ENCODE measurements at places on chromosomes 7 and 10.
A peak's percentile ranks its signal among the peaks of the same experiment; 100 is the strongest.

- no peak for DNase-seq
Measured at GRCh38 chr10:77325233-77325537, 312.4 kb downstream of the KCNMA1 start.

DNA sequence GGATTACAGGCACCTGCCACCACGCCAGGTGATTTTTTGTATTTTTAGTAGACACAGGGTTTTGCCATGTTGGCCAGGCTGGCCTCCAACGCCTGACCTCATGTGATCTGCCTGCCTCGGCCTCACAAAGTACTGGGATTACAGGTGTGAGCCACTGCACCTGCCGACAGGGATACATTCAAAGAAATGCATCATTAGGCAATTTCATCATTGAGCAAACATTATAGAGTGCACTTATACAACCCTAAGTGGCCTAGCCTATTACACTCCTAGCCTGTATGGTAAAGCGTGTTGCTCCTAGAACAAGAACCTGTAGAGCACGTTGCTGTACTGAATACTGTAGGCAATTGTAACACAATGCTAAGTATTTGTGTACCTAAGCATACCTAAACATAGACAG lies 350.3 kb downstream of the GALNT17 start:
- DNase-seq = no peak

DNA sequence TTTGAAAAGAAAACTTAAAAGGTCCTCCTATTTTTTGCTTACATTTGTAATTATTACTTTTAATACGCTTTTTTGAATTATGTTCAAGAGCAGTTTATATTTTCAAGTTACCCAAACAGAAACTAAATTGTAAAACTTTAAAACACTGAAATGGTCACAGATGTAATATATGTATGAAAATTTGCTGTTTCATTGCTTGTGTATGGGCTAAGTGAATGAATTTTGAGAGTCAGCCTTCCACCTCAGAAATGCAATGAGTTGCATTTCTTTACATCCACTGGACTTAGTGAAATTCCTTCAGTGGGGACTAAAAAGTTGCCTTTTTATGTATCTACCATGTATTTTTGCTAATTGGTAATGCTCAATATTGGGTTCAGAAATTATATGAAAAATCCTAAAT lies 1.6 kb downstream of the VPS26A start:
- no peak for DNase-seq

DNA sequence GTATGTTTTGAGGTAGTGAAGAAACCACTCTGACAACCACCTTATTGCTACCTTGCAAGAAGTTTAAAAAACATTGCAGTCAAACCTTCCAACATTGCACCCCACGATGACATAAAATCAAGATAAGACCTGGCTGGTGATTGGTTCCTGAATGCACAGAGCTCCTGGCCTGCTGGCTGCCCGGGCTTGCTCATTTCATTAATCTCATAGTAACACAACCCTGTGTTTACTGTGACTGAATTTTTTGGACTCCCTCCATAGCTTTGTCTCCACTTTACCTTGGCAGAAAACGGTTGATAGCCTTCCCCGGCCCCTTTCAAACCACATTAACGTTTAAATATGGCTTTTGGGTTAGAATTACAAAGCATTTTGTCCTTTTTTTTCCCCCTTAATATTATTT lies 27.5 kb downstream of the VWA2 start:
- DNase-seq = no peak

- DNase-seq = no peak
Measured at GRCh38 chr7:74185016-74185415, 10.9 kb downstream of the EIF4H start.

DNA sequence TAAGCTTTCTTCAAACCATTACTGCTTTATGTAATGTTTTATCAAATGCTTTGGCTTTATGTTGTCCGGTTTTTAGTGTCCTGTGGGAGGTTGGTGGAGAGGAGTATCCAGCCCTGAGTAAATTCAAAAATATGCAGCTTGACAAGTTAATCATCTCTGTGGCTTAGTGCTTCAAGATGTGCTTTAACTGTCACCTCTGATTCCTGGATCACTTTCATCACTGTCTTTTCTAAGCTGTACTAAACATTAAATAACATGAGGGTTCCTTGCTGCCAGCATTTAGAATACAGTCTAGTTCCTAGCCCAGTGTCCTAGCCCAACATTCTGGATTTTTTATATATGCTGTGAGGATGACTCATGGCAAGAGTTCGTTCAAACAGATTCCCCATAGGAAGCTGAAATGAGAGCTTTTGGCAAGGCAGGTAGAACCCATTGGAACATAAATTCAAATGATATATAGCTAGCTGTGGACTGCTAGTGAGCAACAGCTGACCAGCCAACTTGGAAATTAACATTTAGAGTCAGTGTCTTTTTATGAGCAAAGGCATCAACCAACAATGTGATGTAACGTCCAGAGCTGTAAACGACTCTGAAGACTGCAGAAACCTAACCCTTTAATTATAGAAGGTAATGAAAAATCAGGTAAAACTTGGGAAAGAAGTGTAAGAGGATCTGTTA lies 80.6 kb upstream of the OIT3 start:
- DNase-seq = no peak

DNA sequence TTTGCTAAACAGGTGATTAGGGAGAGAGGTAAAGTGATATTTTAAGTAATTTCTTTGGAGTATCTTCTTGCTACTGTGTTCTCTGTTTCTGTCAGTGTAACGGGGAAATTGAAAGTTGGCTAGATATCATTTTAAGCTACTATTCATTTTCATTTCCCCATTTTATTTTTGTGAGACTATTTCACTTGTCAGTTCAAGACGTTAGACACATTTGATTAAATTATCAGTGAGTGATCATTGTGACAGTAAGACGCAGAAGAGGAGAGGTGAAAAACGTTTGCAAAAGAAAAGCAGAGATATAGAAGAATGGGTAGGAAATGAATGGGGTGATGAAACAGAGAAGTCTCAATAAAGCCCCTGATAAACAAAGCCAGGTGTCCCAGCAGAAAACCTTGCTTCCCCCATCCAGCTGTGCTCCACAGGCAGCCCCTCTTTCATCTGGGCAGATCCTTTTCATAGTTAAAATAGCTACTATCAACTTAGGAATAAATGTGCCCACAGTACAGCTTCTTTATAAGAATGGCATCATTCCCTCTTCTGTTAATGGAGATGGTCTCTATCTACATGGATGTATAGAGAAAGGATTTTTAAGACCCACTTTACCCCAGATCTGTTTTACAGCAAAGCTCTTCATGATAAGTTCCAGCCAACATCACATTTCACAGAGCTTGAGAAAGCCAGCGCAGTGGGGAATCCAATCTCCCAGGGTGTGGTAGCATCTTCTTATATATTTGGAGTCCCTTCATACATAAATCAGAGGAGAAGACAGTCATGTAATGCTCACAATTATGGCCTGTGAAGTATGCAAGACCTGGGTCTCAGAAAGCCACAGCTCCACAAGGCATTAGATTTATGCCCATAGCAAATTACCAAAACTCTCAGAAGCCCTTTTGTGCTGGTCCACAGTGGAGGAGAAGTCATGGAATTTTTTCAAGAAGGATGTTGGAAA lies 138.1 kb upstream of the ITGB1 start:
- no peak for DNase-seq

- DNase-seq = peak; percentile 53
Measured at GRCh38 chr10:113126229-113127201, 176.5 kb downstream of the TCF7L2 start.

- no peak for DNase-seq
Measured at GRCh38 chr7:4022265-4022664, 659.8 kb upstream of the FOXK1 start.

GRCh38 chr10:28620251-28620650 lies 57.1 kb upstream of the BAMBI start:
- DNase-seq = no peak

- no peak for DNase-seq
Measured at GRCh38 chr10:108411894-108412293, 1247.4 kb upstream of the SORCS1 start.

DNA sequence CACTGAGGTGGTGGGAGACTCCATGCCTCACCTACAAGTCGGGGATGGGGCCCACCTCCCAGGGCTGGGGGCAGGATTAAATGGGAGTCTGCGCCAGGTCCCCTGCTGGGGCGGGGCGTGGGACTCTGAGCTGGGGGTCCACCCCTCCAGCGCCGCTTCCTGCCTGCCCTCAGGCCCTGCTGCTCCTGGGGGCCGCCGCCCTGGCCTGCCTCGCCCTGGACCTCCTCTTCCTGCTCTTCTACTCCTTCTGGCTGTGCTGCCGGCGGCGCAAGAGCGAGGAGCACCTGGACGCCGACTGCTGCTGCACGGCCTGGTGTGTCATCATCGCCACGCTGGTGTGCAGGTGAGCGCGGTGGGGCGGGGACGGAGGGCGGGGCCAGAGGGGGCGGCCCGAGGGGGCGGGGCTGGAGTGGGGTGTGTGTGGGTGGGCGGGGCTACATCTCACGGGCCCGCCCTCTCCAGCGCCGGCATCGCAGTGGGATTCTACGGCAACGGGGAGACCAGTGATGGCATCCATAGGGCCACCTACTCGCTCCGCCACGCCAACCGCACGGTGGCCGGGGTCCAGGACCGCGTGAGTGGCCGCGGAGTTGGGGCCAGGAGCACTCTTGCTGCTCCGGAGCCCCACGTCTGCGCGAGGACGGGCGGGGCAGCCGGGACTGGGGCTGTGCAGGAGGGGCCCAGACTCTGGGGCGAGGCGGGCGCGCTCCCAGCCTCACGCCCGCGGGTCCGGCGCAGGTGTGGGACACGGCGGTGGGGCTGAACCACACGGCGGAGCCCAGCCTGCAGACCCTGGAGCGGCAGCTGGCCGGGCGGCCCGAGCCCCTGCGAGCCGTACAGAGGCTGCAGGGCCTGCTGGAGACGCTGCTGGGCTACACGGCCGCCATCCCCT lies 15.1 kb downstream of the TTYH3 start:
- DNase-seq = no peak

DNA sequence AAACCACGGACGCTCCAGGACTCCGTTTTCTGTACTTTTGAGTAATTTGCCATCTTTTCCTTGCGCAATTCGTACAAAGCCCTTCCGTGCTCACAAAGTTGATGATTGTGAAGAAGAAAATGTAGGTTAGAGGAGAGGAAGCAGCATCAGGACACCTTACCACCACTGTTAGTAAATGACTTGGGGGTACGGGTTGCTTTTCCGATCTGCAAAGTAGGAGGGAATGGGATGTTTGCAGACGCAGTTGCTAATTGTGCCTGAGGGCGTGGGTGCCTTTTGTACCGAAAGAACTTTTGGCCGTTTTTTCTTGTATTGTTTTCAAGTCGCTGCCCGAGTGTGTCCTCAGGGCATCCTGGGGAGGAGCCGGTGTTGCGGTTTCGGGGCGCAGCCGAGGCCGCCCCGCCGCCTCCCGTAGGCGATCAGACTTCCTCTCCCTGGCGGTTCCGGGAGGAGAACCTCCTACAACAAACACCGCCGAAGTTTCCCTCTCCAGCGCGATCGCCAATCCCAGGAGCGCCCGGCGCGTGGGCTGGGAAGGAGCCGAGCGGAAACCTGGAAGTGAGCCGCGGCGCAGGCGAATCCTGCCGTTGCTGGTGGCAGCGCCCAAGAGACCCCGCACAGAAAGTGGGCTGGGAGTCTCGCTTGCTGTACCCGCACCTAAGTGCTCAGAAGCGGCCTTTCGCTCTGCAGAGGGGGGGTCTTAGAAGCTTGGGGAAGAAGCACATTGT lies 1.0 kb downstream of the PRR15 start:
- DNase-seq = peak; percentile 11

GRCh38 chr10:48461623-48462481 lies 143.0 kb downstream of the ARHGAP22 start:
- DNase-seq = no peak

DNA sequence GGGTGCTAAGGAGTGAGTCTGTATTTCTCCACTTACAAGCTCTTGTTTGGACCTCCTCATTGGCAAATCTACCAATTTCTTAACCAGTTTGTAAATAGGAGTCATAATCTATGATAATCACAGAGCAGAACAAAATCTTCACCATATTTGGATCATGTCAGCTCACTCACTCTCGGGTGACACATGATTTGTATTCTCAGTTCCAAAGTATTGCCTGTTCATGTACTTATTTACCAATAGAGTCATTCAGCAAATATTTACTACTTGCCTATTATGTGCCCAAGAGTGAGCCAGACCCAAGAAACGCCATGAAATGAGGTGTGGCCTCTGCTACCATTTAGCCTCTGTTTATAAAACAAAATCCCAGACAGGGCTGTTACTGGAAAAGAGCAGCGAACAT lies 114.8 kb downstream of the TSPAN12 start:
- DNase-seq = no peak

DNA sequence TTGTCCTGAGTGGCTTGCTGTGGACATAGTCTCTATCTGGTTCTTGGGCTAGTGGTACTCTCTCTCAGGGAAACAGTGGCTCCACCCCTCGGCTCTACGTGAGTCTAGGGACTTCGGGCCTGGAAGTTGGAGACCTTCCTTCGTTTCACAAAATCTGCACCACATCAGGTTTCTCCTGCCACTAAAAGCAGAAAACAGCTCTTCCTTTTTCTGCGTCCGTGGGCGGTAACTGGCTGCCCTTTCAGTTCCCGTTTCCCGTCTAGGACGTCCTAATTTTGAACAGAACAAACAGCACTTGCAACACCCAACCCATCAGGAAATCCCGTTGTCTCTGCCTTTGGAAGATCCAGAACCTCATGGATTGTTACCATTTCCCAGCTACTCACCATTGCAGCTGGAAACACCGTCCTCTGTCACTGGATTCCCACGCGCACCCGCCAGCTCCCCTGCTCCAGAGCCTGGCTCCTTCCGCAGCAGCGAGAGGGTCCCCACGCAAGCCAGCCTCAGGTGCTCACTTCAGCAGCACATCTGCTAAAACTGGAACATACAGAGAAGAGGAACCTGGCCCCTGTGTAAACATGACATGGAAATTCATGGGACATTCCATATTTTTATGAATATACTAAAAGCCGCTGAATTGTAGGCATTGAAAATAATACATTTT lies 311.4 kb upstream of the AKR1E2 start:
- no peak for DNase-seq

DNA sequence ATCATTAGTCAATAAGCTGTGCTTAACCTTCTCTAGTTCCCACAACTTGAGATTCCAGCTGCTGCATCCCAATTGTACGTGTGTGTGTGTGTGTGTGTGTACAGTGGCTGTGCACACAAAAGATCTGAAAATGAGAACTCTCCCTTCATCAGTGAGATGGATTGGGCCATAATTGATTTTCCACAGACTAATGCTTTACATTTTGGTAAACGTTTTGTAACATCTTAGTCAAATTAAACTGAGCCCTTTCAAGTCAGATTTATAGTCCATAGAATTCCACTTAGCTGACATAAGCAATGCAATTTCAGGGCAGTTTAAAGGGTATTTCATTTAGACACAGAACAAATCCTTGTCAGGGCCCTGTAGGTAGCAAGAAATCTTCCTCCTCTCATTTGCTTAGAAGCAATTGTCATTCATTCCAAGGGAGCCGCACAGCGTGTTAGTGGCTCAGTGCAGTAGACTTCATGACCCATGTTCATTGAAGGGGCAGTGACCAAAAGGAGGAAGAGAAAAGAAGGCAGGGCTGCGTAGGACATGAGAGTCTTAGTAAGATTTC lies 1123.5 kb upstream of the AUTS2 start:
- DNase-seq = no peak

Measured in occipital lobe (tissue), 3 donors.